ENCODE measurements at places on chromosomes 6 and 20.

DNA sequence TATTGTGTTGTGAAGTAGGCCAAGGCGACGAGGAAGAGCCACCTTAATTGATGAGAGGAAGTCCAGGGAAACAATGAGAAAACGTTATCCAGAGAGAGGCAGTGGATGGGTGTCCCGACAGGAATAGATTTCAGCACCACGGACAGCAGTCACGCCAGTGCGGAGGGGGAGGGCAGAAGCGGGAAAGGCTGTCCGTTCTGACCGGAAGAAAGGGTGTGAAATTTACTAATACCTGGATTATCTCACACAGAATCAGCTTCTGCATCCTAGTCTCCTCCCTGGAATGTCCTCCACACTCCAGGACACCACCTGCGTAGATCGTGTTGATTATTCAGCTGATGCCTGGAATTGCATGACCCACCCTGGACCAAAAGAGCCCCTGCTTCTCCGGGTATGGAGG, 7.4 kb upstream of the BPIFA3 start:
- DNase-seq: no peak

DNA sequence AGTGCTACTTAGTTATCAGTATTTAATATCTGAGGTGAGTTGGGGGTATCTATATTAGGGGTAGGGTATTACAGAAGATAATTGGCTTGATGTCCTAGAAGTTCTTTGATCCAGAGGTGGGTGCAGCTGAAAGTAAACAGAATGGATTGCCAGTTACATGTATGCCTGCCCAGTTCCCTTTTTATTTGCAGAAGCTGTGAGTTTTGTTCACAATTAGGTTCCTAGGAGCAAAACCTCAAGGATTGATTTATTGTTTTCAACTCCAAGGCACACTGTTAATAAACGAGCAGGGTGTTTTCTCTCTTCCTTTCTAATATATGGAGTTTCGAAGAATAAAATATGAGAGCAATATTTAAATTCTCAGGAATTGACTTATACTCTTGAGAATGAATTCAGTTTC, 129.0 kb downstream of the SULF2 start:
- no peak for DNase-seq

DNA sequence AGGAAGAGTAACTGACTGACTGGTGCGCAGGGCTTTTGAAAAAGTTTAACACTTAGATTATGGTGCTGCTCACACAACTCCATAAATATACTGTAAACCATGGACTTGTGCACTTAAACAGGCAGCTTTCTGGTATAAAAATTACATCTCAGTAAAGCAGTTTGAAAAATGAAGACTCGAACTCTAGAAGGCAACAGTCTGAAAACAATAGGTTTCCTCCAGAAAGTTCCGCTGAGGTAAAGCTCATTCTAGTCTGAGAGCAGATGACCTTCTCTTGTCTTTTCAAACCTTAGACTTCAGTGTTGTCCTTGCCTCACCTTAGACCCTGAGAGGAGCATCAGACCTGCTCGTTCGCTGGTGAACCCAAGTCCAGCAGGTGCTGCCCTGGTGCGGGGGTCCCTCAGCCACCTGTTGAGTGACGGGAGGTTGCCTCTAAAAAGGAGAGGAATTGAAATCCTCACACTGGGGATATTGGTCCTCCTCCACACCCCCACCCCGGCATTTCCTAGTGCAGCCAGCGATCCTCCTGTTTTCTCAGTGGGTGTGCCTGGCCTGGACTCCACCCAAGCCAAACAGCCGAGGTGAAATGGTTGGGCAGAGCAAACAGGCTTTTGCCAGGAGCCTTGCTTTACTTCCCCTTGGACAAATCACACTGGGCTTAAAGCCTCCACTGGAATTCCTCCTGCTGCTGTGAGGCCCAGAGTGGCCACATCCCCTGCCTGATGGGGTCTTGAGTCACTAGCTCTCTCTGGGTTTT, 14.7 kb upstream of the PYGB start:
- peak; percentile 66 for DNase-seq

GRCh38 chr20:25464501-25465242, 57.2 kb downstream of the GINS1 start:
- DNase-seq: no peak

DNA sequence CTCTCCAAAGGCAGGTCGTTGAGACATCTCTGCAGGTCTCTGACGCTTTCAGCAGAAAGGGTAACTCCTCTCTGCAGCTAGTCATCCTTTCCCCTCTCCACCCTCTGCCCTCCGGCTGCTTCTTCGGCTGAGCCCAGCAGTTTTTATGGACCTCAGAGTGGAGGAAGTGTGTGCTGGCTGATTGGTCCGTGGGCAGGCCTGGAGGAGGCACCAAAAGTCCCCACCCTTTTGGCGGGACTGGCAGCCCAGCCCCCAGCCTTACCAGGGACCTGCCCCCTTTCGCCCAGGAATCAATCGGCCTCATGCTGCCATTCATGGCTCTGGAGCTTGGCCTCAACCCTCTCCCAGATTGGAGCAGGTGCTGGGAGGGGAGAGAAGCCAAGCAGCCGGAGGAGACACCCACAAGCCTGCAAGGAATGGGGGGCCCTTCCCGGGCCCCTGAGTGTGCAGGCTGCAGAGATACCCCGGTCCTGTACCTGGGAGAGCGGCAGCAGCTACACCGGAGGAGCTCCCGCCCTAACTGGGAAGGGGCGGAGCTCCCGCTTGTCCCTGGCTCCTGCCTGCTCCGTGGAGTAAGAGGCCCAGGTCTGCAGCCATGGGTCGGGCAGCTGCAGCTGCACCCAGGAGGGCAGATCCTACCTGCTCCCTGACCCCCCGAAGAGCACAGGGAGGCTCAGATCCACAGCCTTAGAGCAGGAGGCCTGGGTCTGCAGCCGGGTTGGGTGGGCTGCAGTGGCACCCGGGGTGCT, 170.3 kb upstream of the SOX4 start:
- no peak for DNase-seq

- no peak for DNase-seq
These were observed 344.3 kb downstream of the PREX1 start for GRCh38 chr20:48483334-48484066.

DNA sequence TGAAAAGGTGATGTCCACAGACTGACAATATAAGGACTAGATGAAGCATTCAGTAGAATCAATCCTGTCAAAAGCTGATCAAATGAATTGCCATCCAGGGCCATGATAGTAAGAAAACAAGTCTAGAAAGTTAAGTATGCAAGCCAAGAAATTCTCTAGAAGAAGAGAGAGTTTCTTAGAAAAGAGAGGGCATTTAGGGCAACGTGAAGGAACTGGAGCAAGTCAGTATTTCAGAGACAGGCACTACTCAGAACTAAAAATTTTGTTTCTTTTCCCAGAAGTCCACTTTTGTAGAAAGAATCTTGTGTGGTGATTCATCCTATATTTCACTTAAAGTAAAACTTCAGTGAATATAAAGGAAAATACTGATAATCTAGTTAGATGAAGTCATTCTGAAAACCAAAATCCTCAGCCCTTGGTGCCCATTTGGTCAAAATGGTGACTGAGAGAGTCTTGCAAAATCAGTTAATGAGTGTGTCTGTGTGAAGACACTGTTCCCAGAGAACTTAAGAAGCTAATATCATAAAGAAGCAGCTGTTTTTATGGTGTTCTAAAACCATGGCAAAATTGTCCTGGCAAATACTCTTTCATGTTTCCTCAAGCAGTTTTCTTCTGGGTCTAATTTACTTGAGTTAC, 82.2 kb downstream of the COL19A1 start:
- DNase-seq: no peak

GRCh38 chr6:105051941-105052471, 95.1 kb downstream of the LIN28B start:
- no peak for DNase-seq

- DNase-seq: no peak
These were observed 66.0 kb downstream of the CTNNBL1 start for GRCh38 chr20:37759761-37760209.

DNA sequence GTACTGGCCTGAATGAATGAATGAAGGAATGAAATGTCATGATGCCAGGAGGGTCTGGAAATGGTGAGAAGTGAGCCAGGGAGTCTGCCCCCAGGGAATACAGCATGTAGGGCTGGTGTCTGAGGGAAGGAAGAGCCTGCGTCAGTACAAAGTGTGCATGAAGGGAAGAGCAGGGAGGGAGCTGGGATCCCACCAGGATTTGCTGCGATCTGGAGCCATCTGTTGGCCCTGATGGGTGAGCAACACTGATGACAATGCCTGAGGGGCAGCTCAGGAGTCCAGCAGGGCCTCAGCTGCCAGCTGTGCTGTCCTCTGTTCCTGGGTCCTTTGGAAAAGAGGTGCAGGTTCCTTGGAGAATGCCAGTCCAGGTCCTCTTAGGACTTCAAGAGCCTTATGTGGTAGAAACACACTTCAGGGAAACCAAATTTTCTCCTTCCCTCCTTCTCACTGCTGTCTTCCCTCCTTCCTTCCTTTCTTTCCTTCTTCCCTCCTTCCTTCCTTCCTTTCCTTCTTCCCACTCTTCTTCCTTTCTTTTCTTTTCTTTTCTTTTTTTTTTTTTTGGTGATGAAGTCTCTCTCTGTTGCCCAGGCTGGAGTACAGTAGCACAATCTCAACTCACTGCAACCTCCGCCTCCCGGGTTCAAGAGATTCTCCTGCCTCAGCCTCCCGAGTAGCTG, 11.5 kb downstream of the BPI start:
- no peak for DNase-seq

GRCh38 chr20:35503841-35504561, 25.5 kb downstream of the C20orf173 start:
- DNase-seq: no peak

GRCh38 chr20:53959911-53960578, 110.3 kb downstream of the BCAS1 start:
- DNase-seq: peak; percentile 49

GRCh38 chr6:53811082-53811481, 16.3 kb downstream of the LRRC1 start:
- DNase-seq: no peak

GRCh38 chr6:5181510-5182317, 79.0 kb downstream of the LYRM4 start:
- no peak for DNase-seq

DNA sequence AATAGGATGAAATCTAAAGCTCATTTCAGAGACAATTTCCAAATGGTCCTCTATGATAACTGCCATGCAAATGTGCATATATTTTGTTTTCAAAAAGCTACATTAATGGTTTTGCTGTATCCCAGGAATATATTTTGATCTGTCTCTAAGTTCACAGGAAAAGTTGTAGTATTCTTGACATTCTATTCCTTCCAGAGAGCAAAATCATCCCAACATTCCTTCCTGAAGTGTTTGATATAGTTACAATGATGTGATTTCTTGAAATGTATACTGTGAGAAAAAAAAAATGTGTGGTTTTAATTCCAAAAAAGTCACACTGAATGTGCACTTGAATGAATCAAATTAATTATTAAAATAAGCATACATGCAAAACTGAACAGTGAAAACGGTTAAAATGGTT, 996.0 kb upstream of the CITED2 start:
- no peak for DNase-seq

DNA sequence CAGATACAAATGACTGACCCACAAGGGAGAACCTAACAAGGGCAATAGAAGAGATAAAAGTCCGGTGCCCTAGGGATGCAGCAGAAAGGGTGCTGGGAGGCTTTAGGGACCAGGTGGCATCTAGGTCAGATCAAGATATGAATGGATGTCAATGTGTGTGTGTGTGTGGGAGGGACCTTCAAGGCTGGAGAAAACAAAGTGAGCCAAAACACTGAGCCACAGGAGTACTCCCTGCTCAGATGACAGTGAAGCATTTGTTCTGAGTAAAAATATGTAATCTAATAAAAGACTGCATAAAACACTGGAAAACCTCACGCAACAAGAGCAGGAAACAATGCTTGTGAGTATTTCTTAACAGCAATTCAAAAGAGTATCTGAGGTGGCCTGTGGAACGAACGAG, 28.2 kb downstream of the ZNF337 start:
- no peak for DNase-seq

- DNase-seq: no peak
These were observed 4.7 kb upstream of the PBOV1 start for GRCh38 chr6:138222901-138223546.

- no peak for DNase-seq
These were observed 1.9 kb upstream of the BLOC1S5 start for GRCh38 chr6:8066108-8066507.

DNA sequence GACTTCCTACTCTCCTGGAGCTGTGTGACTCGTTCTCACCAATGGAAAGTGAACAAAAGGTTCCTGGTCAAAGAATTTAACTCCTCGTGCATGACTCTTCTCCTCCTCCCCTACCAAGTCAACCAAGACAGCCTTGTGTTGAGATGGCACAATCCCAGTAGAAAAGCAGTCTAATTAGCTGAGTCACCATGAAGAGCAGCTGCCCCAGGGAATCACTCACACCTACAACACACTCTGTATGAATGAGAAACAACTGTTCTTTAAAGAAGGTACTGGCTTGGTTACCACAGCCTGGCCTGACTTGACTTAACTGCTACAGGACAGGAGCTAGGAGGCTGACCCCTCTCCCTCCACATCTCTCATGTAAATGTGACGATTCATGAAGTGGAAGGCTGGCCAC, 2.9 kb upstream of the HLA-DOB start:
- no peak for DNase-seq

- peak; percentile 86 for DNase-seq
These were observed 164.9 kb upstream of the RREB1 start for GRCh38 chr6:6942831-6943230.

DNA sequence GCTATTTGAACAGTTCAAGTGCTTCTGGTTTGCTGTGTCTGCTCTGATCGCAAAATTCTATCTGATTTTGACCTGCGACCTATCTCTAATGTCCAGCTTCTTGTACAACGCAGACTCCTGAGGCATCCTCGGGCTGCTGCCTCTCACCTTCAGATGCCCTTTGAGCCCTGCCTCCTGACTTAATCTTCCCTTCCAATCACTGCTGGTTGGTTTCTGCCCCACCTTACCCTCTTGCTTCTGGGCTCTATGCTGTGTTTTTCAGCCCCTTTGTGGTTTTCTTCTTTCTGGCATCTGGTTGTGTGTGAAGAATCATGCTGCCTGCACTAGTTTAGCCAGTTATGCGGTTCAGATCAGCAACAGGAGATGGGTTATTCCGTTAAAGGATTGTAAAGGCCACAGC, 131.2 kb upstream of the THEMIS start:
- no peak for DNase-seq

DNA sequence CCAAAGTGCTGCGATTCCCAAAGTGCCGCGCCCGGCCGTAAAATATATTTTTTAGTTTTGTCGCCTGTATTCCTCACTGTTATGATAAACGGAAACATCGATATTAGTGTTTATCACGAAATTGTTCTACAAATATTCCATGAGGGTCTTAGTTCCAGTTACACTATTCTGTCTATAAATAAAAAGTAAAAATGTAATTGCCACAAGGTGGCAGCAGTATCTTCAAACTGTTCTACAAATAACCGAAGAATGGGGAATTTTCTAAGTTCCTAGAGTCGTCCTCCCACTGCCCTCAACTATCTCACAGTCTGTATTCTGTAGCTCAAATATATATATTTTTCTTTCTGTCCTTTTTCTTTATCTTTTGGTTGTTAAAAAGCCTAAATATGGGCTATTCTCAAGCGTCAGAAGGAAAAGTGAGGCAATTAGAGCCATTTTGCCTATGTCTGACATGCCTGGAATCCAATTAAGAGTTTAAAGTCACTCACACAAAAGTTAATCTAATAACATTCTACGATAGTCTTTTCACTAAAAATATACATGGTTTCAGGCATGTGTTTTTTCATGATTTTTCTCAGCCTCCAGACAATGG, 14.2 kb upstream of the FAM162B start:
- DNase-seq: no peak

Data from lower leg skin (tissue), 4 donors.